IMR-90 (cell line): ENCODE measurements at places on chromosomes 16 and 17. TPM values are rescaled to one million over a fixed set of nuclear protein-coding genes. Genes with fewer than 3 reads are reported as not detected.
A peak's percentile ranks its signal among the peaks of the same experiment; 100 is the strongest.

- DNase-seq: no peak
These were observed 69.7 kb upstream of the DNAJA2 start for GRCh38 chr16:47043200-47043599.

- peak; percentile 85 for DNase-seq
These were observed 53.2 kb downstream of the NT5M start for GRCh38 chr17:17356149-17356930.

DNA sequence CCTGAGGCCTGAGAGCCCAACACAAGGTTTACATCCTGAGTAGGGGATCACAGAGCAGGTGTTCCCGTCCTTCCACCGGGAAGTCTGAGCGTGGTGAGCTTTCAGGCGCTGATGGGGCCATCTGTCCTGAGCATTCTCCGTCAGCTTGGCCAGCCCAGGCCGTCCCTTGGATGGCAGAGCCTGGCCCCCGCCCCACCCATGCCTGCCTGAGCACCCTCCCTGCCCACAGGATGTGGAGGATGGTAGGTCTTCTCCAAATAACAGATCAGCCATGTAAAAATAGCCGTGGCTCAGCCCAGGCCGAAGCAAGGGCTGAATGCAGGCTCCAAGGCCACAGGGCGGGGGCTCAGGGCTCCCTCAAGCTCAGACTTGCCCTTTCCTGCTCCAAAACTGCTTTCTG is 20.2 kb downstream of the SPNS2 start:
- DNase-seq: no peak

- DNase-seq: no peak
These were observed 45.7 kb downstream of the FZD2 start for GRCh38 chr17:44602970-44603369.

GRCh38 chr17:27381007-27381501 is 75.2 kb upstream of the KSR1 start:
- DNase-seq: peak; percentile 20

TRPV3 gene
- under 0.01 and 0.18 TPM in 2 replicates for total RNA-seq

HOXB6 gene
- 11.1 and 11.9 TPM in 2 replicates for total RNA-seq

PITPNM3 gene
- 0.54 and 0.56 TPM in 2 replicates for total RNA-seq
